GM12891 (cell line): ENCODE measurements at places on chromosomes 3 and 15.

DNA sequence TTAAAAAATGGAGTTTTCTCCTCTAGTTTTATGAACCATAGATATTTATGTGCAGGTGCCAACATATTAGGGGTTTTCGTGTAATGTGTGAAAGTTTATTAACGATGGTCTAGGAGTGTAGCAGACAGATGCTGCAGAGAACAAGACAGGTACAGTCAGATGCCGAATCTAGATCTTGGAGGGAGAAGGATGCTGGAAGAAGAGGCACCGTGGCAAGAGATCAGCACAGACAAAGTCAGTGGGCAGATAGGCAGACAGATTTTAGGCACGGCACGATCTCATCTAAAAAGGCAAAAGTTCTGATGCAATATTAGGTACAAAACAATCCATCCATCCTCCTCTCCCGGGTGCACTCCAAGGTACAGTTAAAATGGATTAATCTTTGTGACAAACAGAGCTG is 161.6 kb downstream of the TIGIT start:
- no peak for DNase-seq

GRCh38 chr3:19543212-19543841 is 390.7 kb downstream of the EFHB start:
- DNase-seq: no peak

- no peak for DNase-seq
Measured at GRCh38 chr15:31403096-31403495, 76.5 kb downstream of the KLF13 start.

DNA sequence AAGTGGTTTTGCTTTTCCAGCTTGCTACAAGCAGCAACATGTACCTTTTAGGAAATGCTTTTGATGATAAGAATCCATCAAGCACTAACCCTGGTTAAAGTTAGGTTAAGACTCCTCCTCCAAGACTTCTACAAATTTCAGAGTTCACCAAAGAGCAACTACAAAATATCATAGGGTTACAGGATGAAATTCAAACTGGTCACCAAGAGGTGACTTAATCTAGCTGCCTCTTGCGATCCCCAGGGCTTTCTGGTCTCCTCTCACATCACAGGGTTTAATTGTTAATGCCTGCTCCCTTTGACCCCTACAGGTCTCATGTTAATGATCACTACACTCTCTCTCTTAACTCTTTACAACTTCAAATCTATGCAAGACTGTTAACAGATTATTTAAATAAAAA is 66.5 kb downstream of the DPH6 start:
- no peak for DNase-seq

DNA sequence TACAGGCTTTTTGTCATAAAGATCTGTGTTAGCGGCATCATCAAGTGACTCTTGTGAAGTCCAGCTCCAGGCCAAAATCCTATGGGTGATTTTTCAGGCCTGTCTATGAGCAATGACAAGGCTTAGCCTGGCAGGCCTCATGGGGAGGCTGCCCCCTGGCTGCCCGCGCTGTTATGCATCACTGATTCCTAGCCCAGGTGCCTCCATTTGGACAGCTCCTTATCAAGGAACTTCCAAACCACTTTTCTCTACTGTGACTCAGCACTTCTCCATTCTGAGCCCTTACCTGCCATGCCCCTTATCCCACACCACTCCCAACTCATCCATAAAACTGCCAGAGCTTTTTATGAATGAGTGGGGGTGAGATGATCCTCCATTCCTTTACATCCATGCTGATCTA is 91.5 kb upstream of the C3orf80 start:
- no peak for DNase-seq

DNA sequence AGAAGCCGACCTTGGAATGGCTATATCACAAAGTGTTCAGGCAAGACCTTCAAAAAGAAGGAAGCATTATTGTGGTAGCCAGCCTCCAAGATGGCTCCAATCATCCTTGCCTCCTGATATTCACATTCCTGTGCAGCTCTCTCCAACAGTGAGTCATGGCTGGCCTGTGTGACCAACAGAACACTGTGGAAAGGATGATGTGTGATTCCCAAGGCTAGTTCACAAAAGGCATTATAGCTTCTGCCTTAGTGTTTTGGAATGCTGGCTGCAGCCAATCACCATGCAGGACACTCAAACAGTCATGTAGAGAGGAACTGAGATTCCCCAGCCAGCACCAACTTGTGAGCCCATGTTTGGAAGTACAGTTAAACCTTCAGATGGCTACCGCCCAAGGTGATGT is 102.6 kb downstream of the EFL1 start:
- no peak for DNase-seq

- no peak for DNase-seq
Measured at GRCh38 chr15:29142129-29142747, 127.4 kb downstream of the NSMCE3 start.

DNA sequence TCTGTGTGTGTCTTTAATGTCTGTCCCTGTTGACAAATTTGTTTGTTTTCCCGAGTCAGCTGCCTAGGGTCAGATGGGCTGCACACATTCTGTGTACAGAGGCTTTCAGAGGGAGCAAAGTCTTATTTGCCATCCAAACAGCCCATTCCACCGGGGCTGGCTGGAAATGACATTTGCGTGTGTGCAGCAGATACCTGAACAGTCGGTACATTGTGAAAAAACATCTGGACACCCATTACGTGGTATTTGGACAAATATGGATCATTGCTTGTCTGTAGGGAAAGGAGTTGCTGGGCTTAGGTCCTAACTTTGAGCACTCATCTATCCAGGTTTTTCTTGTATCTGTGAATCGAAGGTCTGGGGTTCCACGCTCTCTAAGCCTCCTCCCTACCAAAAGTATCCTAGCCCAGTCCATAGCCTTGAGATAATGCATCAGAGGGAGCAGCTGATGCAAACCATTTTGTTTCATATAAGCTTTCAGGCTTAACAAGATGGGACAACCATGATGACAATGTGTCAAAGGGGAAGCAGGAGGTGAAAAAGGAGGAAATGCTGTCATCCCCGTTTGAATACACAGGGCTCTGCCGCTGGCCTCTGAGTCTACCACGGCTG is 22.2 kb upstream of the CMTM8 start:
- DNase-seq: no peak

DNA sequence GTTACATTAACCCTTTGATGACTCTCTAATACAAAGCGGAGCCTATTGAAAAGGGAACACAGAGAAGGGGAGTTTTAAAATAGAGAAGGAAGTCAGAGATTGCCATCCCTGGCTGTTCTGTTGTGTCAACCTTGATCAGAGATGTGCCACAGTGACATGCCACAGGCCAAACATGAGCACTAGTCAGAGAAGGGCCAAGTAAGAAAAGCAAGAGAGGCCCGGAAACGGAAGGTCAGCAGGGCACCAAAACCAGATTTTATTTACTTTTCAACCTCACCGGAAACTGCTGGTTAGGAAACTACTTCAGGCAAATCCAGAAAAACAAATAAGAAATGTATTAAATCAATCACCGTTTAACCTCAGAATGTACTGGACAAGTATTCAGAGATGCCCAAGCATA is 171.8 kb downstream of the ALCAM start:
- no peak for DNase-seq

- no peak for DNase-seq
Measured at GRCh38 chr3:154089421-154090420, 31.5 kb upstream of the ARHGEF26 start.

DNA sequence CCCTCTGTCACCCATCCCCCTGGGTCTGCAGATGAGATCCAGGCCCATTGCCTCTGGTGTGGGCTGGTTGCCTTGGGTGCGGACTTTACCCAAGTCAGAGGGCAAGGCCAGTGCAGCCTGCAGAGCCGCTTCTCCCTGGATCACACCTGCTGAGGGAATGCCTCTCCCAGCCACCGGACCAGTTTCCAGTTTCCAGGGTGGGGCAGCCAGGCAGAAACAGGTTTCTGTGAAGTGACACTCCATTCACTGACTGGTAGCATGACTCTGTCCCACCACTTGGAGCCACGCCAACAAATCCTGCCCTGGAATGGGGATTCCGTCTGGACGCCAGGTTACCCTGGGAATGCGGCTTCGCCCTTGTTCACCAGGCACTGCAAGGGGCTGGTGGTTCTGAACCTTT is 30.0 kb downstream of the PAQR5 start:
- DNase-seq: no peak

- DNase-seq: no peak
Measured at GRCh38 chr3:150733373-150733935, 29.5 kb downstream of the SIAH2 start.

- no peak for DNase-seq
Measured at GRCh38 chr3:17003457-17003856, 118.7 kb downstream of the PLCL2 start.

- no peak for DNase-seq
Measured at GRCh38 chr15:97977734-97978133, 17.2 kb downstream of the ARRDC4 start.

GRCh38 chr3:33900809-33901505 is 102.5 kb downstream of the PDCD6IP start:
- DNase-seq: no peak

DNA sequence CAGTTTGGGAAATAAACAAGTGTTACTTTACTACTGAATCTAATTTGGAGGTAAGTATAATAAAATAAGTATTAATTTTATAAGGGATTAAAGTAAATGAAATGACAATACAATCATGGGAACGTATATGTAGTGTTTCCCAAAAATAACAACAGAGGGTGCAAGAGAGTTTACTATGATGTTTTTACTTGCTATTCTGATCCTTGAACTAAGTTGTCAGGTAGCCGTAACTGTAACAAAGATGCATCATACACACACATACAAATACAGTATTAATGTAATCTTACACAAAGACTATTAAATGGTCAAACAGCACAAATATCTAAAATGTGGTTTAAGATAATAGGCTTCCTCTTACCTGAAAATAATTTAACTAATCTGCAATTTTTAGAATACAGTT is 311.4 kb downstream of the TBC1D5 start:
- no peak for DNase-seq

DNA sequence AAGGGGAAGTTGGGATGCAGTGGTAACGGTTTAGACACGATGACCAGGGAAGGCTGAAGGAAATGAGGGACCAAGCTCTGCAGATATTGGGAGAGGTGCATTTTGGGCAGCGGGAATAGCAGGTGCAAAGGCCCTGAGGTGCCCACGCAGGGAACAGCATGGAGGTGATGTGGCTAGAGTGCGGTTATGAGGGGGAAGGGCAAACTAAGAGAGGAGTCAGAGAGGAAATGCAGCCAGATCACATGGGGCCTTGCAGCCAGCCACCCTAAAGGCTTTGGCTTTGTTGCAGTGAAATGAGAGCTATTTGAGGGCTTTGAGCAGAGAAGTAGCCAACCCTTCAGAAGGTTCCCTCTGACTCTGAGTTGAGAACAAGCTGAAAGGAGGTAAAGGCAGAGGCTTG is 2.6 kb downstream of the SPATA12 start:
- DNase-seq: no peak

DNA sequence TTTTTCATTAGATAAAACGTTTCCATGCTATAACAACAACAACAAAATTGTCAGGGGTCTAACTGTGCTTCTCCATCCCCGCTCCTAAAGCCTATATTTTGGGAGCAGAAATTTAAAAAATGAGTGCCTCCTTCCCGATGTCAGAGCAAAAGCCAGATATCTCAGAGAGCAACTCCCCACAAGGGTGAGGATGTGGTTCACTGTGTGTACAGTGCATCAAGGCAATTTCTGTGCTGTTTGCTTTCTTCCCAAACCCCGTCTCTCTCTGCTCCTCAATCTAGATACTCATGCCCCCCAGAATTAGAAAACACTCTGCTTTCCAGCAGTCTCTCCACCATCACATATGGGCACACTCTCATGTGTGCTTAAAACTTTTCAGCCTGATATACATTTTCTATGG is 76.7 kb upstream of the MBNL1 start:
- DNase-seq: no peak

GRCh38 chr3:141275973-141276372 is 44.3 kb downstream of the PXYLP1 start:
- no peak for DNase-seq

DNA sequence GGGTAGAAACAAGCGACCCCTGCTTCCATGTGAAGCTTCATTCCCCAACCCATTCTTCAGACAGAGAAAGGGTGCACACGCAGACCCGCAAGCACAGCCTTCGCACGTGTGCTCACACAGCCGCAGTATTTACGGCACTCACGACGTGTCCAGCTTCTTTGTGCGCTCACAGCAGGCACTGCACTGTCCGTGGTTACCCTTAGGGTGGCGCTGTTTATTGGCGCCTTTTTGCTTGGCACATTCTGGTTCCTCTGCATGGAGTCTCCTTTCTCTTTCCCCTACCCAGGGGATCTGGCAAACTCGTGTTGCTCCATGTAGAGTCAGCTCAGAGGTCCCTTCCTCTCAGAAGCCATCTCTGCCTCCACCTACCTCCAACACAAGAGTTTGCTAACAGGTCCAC is 115.1 kb downstream of the SLCO3A1 start:
- no peak for DNase-seq

DNA sequence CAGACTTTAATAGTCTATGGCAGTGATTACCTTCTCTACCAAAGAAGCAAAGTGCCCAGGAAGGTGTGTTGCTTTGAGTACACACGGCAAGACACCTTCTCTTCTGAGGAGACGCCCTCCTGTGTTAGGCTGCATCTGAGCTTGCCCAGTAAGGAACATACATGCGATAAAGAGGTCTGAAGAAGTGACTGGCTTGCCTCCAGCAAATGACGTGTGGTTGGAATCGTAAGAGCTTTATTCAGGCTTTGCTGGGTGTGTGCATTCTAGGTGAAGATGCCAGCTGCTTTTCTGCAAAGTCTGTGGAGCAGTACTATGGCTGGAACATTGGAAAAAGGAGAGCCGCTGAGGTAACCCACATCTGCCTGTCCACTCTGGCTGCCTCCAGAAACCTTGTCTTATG is 22.4 kb downstream of the MAP6D1 start:
- DNase-seq: no peak

DNA sequence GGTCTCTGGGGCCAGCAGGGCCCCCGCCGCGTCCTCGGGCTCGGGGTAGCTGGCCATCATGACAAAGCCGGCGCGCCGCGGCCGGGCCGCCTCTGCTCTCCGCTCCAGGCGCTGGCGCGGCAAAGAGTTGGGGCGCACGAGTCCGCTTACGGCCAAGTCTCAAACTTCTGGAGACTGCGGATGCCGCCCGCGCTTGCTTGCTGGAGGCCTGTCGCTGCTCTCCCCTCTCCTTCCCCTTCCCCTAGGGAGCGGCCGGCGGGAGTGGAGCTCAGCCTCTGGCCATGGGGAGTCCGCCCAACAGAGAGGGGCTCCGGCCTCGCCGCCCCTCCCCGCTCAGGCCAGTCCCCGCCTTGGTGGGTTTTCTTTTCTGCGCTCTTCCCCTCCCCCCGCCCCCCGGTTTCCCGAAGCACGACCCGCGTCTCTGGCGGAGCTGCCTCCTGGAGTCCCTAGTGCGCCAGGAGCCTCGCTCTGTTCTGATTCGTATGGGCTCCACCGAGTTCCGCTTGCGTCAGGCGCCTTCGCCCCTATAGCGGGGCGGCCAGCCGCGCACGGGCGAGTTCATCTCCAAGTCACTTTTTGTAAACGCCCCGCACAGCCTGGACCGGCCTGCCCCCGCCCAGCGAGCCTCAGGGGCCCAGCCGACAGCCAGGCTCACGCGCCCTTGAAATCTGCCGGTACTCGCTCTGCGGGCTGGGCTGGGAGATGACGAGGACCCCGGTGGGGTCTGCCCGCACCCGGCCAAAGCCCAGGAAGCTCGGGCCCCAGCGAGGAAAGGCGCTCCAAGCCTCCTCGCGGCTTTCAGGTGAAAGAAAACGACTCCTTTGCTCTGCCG is at the start of the genes FOXL2 and FOXL2NB:
Gene FOXL2, minus strand, starts transcription at position 475 of the 832 bp plus-strand sequence. Its CDS starts 415 bp downstream, at position 60.
Gene FOXL2NB, plus strand, starts transcription at position 555 of the 832 bp plus-strand sequence. Its CDS starts 148 bp downstream, at position 703.
- DNase-seq: no peak

GRCh38 chr15:74762791-74763150 is 14.1 kb downstream of the CYP1A2 start:
- no peak for DNase-seq

GRCh38 chr3:45188719-45189659 is 37.1 kb downstream of the TMEM158 start:
- DNase-seq: no peak
